Amygdala (tissue), 56 donors: ENCODE measurements at places on chromosomes 2 and 18.

GRCh38 chr2:22020091-22020742 lies 896.4 kb downstream of the TDRD15 start:
- DNase-seq, result no peak

DNA sequence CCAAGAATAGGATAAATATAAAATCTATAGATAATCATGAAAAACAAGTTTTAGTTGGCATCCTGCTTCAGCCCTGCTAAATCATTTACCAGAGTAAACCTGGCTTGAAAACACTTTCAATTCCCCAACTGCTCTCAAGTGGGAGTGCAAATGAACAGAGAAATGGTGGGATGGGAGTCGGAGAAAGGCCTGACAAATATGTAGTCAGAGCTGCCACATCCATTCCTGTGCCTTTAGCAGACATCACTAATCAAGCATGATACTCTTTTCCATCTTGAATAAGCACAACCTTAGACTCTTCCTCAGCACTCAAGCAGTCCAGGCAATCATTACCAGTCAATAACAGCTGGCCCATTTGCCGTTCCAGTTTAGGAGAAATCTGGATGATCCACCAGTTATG lies 101.3 kb downstream of the ANKRD44 start:
- DNase-seq, result no peak

DNA sequence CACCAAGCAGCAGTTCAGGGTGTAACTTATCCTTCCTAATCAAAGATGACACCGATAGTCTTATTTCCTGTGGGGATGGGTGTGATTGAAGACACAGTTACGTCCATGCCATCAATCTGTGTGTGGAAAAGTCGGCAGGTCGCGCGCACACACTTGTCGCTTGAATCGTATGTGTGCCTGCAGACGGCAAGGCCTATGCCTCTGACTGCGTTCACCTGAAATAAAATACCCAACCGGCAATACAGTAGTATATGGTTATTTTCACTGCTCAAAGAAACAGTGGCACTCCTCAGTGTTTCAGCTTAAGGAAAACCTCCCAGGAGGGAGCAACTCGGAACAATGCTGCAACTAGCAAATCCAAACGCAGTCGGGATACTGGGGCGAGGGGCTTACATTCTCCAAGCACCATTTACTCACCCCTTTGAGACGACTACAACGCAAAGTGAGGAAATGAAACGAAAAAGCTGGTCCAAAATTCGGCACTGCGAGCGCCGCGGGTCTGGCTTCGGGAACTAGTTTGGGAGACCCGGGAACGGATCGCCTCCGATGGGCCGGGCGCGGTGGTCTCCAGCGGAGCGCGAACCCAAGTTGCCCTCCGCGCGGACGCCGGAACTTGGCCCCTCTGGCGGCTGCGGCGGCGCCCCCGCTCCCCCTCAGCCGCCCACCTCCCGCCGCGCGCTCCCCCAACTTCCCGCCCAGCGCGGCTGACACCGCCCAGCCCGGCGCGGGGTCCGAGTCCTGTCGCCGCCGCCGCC lies 675 bp downstream of the PRKD3 start:
- DNase-seq, result no peak

- DNase-seq, result no peak
Observed at GRCh38 chr2:219368690-219369191, 19.0 kb downstream of the DNPEP start.

GRCh38 chr2:235080101-235080500 lies 128.3 kb downstream of the SH3BP4 start:
- DNase-seq, result no peak

DNA sequence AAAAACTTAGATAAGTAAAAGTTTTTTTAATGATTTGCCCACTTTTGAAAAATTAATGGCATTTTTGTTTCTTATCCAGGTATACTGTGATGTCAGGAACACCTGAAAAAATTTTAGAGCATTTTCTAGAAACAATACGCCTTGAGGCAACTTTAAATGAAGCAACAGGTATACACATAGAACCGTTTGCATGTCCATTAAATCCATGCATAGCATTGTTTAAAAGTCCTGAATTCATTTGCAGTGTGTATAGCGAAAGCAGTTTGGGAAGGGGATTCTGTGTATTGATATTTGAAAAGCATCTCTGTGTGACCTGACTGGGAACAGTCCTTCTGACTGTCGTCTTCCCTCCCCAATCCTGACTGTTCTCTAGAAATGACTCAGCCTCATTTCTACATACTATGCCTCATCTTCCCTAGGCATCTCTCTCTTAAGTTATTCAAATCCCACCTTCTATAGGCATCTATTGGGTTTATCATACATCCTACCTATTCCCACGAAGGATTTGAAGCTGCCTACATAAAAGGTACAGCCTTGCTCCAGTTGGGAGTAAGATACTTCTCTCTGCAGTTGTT lies 79.2 kb upstream of the MAP3K20 start:
- no peak for DNase-seq

DNA sequence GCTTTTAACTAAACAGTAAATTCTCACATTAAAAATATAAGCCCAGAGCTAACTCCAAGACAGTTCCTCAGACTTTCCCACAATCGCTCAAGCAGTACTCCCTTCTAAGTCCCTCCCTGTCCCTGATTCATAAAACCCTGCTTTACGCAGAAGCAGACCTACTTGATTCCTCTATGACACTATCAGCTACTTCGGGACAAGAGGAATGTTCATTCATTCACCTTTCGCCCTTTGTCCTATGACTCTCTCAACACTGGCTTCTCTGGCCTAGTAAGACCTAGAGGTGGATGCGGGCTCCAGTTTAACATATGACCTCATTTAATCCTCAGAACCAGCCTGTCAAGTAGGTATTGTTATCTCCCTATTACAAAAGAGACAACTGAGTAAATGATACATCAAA lies 10.2 kb downstream of the LPIN2 start:
- DNase-seq, result no peak

GRCh38 chr2:2086914-2087313 lies 244.2 kb downstream of the MYT1L start:
- no peak for DNase-seq

- DNase-seq, result no peak
Observed at GRCh38 chr2:54388076-54388475, 68.1 kb upstream of the SPTBN1 start.

GRCh38 chr2:79716266-79716665 lies 203.4 kb downstream of the CTNNA2 start:
- no peak for DNase-seq

GRCh38 chr2:25960920-25961319 lies 21.4 kb downstream of the KIF3C start:
- DNase-seq, result no peak

GRCh38 chr2:26805241-26805676 lies 19.4 kb downstream of the CENPA start:
- DNase-seq, result no peak

DNA sequence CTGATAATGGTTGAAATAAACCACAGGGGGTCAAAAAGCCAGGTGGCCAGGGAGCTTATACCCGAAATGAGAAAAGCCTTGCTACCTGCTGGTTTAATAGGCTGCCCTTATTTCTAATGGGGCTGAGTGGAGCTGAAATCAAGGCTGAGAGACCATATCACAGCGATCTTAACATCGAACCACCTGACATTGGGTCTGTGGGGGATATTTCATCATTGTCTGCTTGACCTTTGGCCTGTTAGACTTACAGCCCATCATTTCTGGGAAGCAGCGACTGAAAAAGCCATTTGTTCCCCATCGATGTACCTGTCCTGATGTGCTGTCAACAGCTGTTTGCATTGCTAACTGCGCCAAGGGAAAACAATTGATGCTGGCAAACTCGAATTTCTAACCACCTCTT lies 199.7 kb upstream of the SLC14A2 start:
- DNase-seq, result no peak

GRCh38 chr2:105812180-105813044 lies 67.7 kb downstream of the NCK2 start:
- no peak for DNase-seq

DNA sequence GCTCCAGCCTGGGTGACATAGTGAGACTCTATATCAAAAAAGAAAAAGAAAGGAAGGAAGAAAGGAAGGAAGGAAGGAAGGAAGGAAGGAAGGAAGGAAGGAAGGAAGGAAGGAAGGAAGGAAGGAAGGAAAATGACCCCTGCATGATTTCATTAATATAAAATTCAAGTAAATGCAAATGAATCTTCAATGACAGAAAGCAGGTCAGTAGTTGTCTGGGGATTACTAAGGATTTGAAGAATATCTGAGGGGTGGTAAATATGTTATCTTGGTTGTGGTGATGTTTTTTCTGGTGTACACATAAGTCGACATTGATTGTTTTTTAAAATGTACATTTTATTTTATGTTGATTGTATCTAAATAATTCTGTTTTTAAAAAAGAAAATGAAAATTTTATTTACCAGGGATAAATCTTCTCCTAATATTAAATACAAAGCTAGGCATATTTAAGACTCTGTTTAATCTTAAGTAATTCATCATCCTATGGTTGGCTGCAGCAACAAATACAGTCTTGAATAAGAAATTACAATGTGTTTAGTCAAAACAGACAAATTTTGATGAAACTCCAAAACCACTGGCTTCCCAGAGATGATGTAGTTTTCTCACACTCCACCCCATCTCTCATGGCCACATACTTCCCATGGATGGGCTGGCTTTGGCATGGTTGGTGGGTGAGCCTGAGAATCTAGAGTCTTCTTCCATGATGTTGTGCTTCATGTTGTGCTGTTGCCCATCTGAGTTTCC lies 314.7 kb upstream of the REG3G start:
- DNase-seq, result no peak

DNA sequence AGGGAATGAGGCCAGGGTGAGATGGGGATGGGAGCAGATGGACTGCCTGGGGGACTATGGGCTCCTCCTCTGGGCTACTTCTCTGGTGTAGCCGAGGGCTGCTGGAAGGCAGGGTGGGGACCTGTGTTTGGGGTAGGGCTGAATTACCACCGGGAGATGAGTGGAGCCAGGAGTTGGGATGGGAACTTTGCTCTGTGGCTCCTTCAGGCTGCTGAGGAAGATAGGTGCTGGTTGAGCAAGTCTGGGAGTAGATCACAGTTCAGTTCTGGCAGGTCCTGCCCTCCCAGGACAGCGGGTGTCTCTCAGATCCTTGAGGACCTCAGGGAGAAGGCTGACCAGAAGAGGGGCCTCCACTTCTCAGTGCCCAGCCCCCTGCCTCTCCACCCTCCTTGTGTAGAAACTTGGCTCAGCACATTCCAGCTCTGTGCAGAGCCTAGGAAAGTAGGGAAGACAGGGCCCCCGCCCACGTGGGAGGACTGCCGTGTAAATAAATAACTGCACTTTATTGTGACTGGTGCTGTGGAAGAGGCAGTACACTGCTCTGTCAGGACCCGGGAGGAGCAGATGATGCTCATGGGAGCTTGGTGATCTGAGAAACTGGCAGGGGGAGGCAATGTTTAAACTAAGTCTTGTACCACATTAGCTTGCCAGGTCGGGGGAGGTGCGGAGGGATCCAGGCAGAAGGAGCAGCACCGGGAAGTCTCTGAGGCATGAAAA lies 15.3 kb downstream of the TET3 start:
- DNase-seq, result no peak

- DNase-seq, result no peak
Observed at GRCh38 chr2:85259101-85259590, 68.6 kb downstream of the TGOLN2 start.

DNA sequence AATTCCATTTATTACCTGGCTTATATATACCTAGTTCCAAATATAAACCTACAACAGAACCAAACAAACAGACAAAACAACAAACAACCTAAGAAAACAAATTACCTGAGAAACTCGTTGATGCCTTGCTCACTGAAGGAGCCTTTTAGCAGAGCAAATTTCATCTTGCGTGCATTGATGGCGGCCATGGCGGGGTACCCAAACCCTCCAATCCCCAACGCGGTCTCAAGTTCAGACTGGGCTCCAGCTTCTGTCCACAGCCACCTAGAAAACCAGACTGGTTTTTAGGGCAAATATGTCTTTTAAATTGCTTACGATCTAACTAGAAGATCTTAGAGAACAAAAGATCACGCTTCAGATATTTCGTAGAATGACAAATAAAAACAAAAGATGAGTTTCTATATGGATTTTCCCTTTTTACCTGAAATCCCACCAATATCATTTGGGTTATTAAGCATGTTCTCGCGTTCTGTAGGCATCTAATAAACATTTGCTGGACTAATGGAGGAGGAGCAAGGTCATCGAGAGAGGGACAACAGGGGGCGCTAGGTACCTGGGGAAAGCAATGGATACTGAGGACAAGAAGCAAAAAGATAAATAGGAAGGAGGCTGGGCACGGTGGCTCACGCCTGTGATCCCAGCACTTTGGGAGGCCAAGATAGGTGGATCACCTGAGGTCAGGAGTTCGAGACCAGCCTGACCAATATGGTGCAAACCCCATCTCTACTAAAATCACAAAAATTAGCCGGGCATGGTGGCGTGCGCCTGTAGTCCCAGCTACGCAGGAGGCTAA lies 25.2 kb downstream of the PDIA6 start:
- DNase-seq, result no peak

DNA sequence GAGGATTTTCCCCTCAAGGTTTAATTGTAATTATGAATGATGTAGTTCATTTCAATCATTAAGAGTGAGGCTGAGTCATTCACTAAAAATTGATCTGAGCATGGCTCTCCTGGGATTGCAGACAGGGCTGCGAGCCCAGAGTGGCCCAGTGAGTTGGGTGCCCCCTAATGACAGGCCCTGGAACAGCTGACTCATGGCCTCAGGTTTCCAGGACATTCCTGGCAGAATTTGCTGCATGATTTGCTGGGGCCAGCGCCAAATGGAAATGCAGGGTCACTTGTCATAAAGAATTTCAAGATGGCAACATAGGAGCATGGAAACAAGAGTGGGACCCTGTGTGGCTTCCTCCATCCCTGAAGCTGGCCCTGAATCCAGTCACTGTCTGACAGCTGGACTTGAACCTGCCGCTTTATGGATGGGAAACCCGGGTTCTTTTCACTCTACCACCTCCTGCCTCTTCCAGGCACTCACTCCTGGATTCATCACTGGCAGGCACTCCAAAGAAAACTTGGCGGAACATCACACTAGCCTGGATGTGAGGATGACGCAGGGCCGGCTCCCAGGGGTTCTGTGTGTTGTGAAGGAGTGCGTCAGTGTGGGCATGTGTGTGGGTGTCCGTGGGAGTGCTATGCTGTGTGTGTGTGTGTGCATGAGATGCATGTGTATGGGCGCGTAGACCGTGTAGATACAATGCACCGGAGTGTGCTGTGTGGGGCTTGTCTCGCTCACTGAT lies 15.2 kb downstream of the OTOF start:
- DNase-seq, result no peak

GRCh38 chr2:201649442-201649841 lies 6.1 kb upstream of the TMEM237 start:
- no peak for DNase-seq

DNA sequence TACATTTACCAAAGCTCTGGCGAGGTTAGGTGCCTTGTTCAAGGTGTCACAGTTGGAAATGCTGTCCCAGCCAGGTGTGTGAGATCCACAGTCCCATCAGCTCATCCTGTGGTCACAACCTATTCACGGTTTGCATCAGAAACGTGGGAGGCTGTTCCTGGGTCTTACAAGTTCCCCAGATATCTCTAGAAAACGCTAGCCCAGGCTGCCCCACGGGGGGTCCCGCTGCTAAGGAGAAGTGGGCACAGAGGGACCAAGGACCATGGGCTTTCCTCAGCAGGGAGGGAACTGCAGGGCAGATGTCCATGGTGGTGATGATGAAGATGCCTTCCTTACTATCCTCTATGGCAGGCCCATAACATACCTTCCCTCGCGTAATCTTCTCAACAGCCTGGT lies 649 bp downstream of the FECH start:
- DNase-seq, result no peak
